ENCODE measurements at places on chromosomes 7 and 10.

- DNase-seq, result peak; percentile 64
These were observed 71.7 kb upstream of the ZNRF2 start for GRCh38 chr7:30212701-30213111.

DNA sequence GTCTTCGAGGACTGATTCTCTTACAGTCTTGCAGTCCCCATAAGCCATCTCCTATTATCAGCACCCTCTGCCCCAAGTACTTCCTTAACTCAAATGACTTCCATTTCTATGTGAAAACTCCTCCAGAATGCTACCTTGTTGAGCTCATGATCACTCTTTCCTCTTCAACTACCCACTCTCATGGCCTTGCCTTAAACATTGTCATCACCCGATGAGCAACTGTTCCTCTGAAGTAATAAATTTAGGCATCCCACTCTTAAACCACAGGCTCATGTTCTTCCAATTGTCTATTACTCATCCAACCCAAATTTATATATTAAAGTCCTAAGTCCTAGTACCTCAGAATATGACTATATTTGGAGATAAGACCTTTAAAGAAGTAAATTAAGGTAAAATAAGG, 152.9 kb downstream of the C1GALT1 start:
- no peak for DNase-seq

DNA sequence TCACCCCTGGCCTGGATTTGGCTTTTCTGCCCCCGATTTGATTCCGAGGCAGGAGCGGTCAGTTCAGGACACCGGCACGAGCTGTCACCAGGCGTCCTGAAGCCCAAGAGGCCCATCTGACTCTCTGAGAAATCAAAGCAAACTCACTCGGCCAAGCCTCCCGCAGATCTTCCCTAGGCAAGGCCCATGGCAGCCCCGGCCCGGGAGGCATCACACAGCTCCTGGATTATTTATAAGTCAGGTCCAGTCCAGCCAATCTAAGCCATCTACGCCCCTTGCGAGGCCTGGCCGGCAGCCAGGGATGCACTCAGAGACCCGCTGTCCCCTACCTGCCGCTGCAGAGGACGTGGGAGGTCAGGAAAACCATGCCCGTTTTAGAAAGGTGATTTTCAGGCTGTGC, 87.3 kb upstream of the DIP2C start:
- DNase-seq, result no peak

DNA sequence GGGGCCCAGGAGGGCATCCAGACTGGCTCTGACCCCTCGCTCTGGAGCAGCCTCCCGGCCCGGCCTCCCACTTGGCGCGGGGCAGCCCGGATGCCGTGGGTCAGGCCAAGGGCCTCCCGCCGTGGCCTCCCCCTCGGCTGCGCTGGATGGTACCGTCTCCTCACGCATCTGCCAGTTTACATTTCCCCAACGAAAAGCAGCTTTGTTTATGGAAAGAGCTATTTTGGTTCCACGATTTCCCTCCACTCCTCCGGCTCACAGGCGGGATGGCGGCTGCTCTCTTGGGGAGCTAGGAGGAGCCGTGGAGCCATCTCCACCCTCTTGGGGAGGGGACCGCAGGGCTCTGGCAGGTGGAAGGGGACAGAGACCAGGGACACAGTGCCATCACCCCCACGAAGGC, 93.2 kb upstream of the MYL10 start:
- DNase-seq, result no peak

DNA sequence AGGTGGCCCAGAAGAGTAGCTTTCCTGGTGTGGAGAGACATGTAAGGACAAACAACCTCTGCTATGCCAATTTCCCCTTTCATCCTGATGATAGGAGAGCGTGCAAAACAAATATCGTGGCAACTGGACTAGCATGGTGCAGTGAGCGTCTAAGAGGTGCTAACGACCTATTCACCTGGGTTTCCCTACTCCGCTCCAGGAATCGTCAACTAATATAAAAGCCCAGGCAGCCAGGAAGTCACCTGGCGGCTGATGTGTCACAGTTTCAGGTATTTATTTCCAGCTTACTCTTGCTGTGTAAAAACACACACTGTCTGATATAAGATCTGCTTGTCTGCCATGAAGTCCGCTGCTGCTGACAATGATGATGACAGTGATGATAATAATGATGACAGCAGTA, 56.5 kb upstream of the EFCAB10 start:
- no peak for DNase-seq

- no peak for DNase-seq
These were observed 239.2 kb upstream of the ZMIZ1 start for GRCh38 chr10:78829565-78829964.

DNA sequence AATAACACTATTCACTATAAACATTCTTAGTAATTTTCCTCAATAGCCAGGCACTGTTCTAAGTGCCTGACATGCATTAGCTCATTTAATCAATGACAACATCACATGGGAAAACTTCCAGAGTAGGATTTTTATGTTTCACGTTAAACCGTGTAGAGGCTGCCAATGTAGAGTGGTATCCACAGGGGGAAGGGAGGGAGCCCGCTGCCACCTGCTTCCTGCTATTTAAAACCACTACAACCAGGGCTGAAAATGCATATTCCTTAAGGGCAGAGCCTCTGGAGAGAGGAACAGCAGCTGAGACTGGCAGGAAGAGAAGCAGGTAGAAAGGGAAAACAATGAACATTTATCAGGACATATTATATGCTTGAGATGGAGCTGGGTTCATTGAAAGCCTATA, 684.3 kb upstream of the AUTS2 start:
- no peak for DNase-seq

GRCh38 chr7:151174246-151175046, 7.0 kb upstream of the GBX1 start:
- DNase-seq, result no peak

- no peak for DNase-seq
These were observed 24.8 kb downstream of the TLX1 start for GRCh38 chr10:101155896-101156295.

DNA sequence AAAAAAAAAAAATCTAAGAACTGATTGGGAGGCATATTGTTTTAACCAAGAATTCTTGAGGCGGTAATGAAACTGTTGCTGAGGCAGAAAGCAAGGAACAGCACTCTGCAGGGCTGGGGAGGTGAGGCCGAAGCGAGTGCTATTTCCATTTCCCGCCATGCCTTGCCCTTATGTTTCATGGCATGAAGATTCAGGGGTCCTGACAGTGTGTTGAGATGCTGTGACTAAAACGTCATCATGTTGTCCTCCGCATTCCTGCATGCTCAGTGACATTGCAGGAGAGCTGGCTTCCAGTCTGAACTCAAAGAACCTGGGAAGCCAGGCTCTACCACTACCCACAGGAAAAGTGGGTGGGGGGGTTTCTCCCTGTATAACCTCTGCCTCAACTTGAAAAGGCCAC, 85.2 kb downstream of the EBF3 start:
- DNase-seq, result no peak

GRCh38 chr7:3042861-3043489, 692 bp downstream of the CARD11 start:
- no peak for DNase-seq

DNA sequence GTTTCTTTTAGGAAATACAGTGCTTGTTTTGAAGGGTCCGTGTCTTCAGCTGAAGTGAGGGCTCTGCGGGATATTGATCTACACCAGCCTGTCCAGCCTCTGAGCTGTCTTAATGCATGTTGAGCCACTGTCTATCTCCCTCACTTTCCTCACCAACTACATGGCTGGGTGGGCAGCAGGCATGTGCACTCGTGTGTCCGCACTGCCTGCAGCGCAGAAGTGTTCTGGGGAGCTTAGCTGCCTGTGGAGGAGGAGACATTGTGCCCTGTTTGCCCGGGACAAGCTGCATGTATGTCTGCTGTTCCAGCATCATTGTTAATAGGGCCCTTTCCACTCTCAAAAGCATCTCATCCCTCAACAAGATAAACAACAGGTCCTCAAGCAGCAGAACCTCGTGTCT, 133.1 kb upstream of the EEPD1 start:
- no peak for DNase-seq

DNA sequence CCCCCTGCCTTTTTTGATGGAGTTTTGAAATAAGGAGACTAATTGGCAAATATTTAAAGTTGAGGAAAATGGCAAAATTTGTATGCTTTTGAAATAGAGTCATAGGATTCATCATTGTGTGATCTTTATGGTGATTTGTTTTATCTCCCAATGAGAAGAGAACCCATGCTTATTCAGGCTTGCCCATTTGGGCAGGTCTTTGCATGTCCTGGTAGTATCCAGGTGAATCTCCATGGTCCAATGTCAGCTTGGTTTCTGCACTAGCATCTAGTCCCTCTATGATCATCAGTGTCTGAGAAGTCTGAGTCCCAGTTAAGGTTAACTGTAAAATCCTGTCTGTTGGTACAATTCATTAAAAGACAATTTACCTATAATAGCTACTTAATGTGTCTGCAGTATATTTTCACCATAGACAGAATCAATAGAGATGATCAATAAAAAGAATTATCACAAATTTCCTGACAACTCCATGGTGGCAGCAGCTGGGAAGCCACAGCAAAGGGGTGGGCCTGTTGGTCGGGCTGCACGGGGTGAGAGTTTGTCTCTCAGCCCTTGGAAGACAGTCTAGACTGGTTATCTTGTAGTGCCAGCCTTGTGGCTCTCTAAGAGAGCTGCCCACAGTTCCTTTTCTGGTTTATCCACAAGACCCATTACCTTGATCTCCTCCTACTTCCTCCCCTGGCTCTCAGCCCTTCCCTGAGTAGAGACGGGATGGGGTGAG, 22.2 kb upstream of the BMPER start:
- DNase-seq, result no peak

GRCh38 chr7:24572393-24572996, 757 bp upstream of the PALS2 start:
- peak; percentile 34 for DNase-seq

DNA sequence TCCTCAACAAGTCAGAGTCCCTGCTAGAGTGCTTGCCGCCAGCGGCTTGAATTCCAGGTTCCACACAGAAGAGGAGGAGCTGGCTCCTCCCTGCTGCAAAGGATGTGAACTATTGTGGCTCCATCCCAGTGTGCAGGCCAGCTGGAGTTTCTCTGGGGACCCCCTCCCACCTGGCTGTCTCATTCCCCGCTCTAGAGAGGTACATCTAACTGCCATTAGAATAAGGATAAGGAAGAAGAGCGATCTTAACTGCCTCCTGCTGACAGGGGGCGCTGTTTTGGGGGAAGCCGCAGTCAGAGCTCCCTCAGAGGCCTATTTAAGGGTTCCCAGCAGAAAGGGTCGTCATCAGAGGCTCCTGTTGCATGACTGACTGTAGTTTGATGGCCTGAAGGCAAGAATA, 40.8 kb upstream of the HECW1 start:
- no peak for DNase-seq

DNA sequence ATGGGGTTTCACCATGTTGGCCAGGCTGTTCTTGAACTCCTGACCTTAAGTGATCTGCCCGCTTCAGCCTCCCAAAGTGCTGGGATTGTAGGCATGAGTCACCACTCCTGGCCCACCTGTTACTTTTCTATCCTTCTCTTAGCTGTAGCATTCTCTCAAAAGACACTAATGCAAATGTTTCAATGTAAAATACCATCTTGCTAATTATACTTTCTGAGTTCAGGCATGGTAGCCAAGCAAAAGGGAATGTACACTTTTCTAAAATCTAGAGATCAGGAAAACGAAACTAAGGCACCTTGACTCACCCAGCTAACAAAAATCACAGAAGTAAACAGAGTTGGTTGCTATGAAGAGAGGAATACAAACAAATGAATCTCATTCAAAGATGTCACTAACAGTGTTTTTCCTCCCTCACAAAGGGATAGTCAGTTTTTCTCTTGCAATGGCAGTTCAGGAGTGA, 401.0 kb upstream of the NRP1 start:
- DNase-seq, result no peak

All from pons (tissue), 1 donor.